H1 (cell line): ENCODE measurements at places on chromosomes 3 and 15. TPM values are rescaled to one million over a fixed set of nuclear protein-coding genes. Genes with fewer than 3 reads are reported as not detected.

DNA sequence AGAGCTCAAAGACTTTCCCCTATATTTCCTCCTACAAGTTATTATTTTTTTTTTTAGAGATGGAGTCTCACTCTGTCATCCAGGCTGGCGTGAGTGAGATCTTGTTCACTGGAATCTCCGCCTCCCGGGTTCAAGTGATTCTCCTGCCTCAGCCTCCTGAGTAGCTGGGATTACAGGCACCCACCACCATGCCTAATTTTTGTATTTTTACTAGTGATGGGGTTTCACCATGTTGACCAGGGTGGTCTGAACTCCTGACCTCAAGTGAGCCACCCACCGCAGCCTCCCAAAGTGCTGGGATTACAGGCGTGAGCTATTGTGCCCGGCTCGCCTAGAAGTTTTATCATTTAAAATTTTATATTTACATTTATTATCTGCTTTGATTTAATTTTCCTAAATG lies 5.9 kb downstream of the AKAP13 start:
- DNase-seq, result no peak

The SLC22A14 gene
- not detected in 2 replicates for total RNA-seq

GRCh38 chr3:184505076-184505878 lies 56.3 kb upstream of the EPHB3 start:
- DNase-seq, result no peak

GRCh38 chr3:129690406-129690805 lies 83.9 kb upstream of the PLXND1 start:
- DNase-seq, result no peak

The NOX5 gene
- not detected in 2 replicates for total RNA-seq

GRCh38 chr3:50365080-50365841 lies 5.9 kb upstream of the TMEM115 start:
- DNase-seq, result peak; percentile 78

DNA sequence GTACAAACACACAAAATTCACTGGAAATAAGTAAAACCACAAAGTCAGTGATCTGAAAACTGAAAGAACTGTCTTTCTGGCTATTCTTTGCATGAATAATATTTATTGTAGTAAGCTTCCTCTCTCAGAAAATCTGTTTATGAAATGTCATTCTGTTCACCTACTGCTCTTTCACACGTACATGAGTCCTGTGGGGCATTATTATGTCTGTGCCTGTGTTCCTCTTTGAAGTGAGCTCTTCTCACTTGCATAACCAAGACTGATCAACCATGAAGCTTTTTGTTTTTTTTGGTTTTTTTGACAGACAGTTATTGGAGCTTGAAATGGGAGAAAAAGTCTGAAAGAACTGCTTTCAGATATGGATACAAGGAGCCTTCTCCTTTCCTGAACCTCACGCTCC lies 195.8 kb downstream of the PLCH1 start:
- no peak for DNase-seq

The GOLGA6B gene
- not detected in 2 replicates for total RNA-seq

DNA sequence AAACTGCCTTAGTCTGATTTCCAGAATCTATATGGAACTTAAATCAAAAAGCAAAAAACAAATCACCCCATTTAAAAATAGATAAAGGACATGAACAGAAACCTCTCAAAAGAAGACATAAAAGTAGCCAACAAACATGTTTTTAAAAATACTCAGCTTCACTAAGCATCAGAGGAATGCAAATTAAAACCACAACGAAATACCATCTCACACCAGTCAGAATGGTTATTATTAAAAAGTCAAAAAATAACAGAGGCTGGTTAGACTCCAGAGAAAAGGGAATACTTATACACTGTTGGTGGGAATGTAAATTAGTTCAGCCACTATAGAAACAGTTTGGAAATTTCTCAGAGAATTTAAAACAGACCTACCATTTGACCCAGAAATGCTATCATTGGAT lies 367.9 kb downstream of the ZIC4 start:
- DNase-seq, result no peak

DNA sequence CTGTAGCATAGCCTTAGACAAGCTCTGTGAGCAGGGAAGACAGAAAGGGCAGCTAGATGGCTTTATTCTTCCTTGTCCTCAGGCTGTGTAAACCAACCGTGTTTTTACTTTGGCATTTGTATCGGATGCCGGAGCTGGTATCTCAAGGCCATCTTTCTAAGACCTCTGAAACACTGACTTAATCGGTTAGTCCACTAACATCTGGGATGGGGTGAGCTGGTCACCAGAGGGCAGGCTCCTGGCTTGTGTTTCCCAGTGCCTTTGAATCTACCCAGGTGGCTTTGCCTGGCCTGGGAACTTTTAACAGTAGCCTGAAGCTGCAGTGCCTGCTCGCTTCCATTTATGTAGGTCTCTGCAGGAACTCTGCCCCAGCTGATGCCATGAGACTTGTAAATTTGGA lies 252.7 kb downstream of the NR1D2 start:
- peak; percentile 7 for DNase-seq

DNA sequence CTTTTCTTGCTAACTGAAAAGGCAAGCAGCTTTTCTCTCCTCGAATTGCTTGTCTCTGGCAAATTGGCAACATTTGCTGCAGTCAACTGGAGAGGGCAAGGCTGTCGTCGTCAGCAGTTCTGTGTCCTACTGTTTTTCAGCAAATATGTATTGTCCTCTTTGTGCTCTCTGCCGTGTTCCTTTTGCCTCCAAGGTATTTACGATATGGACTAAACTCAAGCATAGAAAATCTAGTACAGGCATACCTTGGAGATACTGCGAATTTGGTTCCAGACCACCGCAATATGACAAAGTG lies 558 bp upstream of the SLC30A4 start:
- DNase-seq, result no peak

DNA sequence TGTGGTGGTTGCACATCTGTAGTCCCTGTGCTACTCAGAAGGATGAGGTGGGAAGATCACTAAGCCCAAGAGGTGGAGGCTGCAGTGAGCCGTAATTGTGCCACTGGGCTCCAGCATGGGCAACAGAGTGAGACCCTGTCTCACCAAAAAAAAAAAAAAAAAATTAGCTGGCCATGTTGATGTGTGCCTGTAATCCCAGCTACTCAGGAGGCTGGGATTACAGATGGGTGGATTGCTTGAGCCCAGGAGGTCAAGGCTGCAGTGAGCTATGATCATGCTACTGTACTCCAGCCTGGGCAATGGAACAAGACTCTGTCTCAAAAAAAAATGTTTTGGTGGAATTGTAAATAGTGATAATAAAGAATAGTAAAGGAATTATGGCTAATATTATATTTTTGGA lies 9.9 kb downstream of the ATRIP start:
- DNase-seq, result no peak

The MYRIP gene
- total RNA-seq, result 3.4 and 4.3 TPM in 2 replicates

GRCh38 chr15:61649046-61649445 lies 411.2 kb downstream of the VPS13C start:
- no peak for DNase-seq

The REC114 gene
- not detected in 2 replicates for total RNA-seq

GRCh38 chr3:48762816-48763215 lies 45.8 kb upstream of the IP6K2 start:
- no peak for DNase-seq

DNA sequence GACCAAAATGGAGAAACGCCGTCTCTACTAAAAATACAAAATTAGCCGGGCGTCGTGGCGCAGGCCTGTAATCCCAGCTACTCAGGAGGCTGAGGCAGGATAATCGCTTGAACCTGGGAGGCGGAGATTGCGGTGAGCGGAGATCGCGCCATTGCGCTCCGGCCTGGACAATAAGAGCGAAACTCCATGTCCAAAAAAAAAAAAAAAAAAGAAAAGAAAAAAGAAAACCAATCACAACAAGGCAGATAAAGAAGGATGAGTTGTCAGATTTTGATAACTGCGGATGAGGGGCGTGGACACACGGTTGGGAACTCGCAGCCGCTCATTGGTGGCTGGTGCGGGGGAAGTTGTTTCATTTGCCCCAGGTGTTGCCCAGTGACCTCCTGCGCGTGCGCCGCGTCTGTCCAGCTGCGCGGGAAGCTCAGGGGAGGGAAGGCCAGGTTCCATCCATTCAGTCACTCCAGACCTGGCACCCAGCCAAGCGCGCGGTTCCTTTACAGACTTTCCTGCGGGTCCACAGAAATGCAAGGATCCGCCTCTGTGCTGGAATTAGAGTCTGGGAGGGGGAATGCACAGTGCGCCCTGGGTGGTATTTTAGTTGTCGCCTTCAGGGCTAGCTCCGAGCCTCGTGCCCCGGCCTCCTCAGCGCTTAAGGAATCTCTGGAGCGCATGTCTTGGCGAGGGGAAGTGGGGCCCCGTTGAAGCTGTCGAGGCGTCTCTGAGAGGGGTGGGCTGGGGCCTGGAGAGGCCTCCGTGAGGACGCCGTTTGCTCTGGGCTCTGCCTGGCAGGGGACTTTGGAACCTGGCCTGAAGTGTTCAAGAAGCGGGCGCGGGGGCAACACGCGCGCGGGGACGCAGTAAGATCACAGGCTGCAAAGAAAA lies 708 bp upstream of the GCHFR start:
- peak; percentile 68 for DNase-seq

The TRPM1 gene
- not detected in 2 replicates for total RNA-seq

The IL20RB gene
- total RNA-seq, result 1.6 and 2.6 TPM in 2 replicates

DNA sequence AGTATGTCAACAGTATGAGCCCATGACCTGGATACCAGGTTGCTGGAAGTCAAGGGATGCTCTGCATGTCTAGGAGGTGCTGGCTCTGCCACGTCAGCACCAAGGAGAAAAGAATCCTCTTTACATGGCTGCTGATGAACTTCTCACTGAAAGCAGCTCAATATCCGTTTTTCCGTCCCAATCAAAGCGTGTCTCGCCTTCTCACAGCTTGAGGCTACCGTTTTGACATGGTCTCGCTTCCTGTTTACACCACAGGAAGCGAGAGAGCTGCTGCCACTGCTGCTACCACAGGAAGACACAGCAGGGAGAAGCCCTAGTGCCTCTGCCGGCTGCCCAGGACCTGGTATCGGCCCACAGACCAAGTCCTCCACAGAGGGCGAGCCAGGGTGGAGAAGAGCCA lies 27.3 kb downstream of the STARD5 start:
- no peak for DNase-seq

The PLA2G4B gene
- 4.2 and 8.0 TPM in 2 replicates for total RNA-seq

DNA sequence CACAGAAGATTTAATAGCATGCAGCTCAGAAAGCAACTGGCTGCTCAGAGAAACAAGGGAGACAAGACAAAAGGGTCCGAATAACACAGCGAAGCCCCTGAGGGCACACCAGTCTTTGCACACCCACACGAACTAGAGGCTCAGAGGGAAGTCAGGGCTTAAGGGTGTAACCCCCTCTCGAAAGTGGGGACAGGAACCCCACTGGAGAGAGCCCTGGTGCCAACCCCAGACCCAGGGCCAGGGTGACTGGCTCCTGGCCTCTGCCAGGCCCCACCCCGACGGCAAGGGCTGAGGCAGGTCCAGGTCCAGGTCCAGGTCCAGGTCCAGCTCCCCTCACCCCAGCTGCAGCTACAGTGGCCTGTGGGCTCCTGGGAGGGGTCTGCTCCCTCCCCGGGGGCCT lies 10.5 kb upstream of the PRR23E start:
- no peak for DNase-seq

DNA sequence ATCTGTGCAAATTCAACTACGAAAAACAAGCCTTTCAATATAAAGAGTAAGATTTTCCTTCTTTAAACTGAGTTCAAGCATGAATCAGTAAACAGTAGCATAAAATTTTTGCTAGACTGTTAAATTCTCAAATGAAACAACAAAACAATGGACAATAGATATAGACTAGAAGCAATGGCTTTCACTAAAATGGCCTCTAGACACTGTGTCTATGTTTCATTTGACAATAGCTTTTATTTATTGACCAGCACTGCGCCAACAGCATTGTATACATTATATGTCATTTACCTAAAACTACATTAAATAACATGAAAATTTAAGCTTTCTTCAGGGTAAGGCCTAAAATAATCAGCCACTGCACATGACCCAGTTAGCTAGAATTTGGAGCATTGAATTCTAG lies 148.5 kb downstream of the DUT start:
- no peak for DNase-seq

The FBXL2 gene
- total RNA-seq, result 2.2 and 3.1 TPM in 2 replicates

- no peak for DNase-seq
Observed at GRCh38 chr3:128226186-128226725, 73.0 kb downstream of the EEFSEC start.
